Adipose tissue (tissue), 3 donors: ENCODE measurements at places on chromosomes 7 and 10. TPM values are rescaled to one million over a fixed set of nuclear protein-coding genes. Genes with fewer than 3 reads are reported as not detected.

ARHGEF5 gene
- polyA plus RNA-seq: 4.6 TPM

GSTO2 gene
- 14.9 TPM for polyA plus RNA-seq

SP8 gene
- not detected for polyA plus RNA-seq

SLC18A3 gene
- not detected for polyA plus RNA-seq

ADAM12 gene
- polyA plus RNA-seq: 1.5 TPM

ASB13 gene
- 11.9 TPM for polyA plus RNA-seq

ZCWPW1 gene
- polyA plus RNA-seq: 3.5 TPM

STK31 gene
- 0.49 TPM for polyA plus RNA-seq

EPO gene
- 4.4 TPM for polyA plus RNA-seq

STAG3 gene
- not detected for polyA plus RNA-seq

ARHGAP12 gene
- 7.8 TPM for polyA plus RNA-seq

CACNA2D1 gene
- 5.1 TPM for polyA plus RNA-seq

ZNF25 gene
- 3.3 TPM for polyA plus RNA-seq

SEC61G gene
- 383 TPM for polyA plus RNA-seq

FAM241B gene
- polyA plus RNA-seq: 1.2 TPM

GNG11 gene
- polyA plus RNA-seq: 6.8 TPM

SND1 gene
- 67.1 TPM for polyA plus RNA-seq

PHKG1 gene
- polyA plus RNA-seq: 0.47 TPM

VWDE gene
- polyA plus RNA-seq: not detected

OLAH gene
- polyA plus RNA-seq: 0.30 TPM

GNGT1 gene
- not detected for polyA plus RNA-seq

HKDC1 gene
- 2.6 TPM for polyA plus RNA-seq

GPER1 gene
- polyA plus RNA-seq: 11.1 TPM

ZNF239 gene
- 2.2 TPM for polyA plus RNA-seq

SFTPA1 gene
- polyA plus RNA-seq: 0.39 TPM

PRSS37 gene
- polyA plus RNA-seq: not detected

COA1 gene
- 34.9 TPM for polyA plus RNA-seq

THSD7A gene
- polyA plus RNA-seq: 0.79 TPM

GJD4 gene
- polyA plus RNA-seq: not detected

CCL24 gene
- polyA plus RNA-seq: 0.20 TPM

CPVL gene
- polyA plus RNA-seq: 11.5 TPM

RNLS gene
- 10.8 TPM for polyA plus RNA-seq

JCAD gene
- polyA plus RNA-seq: 7.2 TPM

REPIN1 gene
- 23.1 TPM for polyA plus RNA-seq

FGFR2 gene
- polyA plus RNA-seq: 0.67 TPM

NOM1 gene
- 7.9 TPM for polyA plus RNA-seq

WIPF3 gene
- polyA plus RNA-seq: 0.93 TPM

POM121L12 gene
- polyA plus RNA-seq: not detected

AKR1C8 gene
- 0.14 TPM for polyA plus RNA-seq

FAM25A gene
- not detected for polyA plus RNA-seq
